NCI-H82 (cell line): ENCODE measurements at places on chromosomes 6 and 20.

- no peak for DNase-seq
These were observed 12.6 kb upstream of the ZFP64 start for GRCh38 chr20:52204136-52204535.

- DNase-seq = no peak
These were observed 496.3 kb downstream of the DHX35 start for GRCh38 chr20:39458452-39458851.

DNA sequence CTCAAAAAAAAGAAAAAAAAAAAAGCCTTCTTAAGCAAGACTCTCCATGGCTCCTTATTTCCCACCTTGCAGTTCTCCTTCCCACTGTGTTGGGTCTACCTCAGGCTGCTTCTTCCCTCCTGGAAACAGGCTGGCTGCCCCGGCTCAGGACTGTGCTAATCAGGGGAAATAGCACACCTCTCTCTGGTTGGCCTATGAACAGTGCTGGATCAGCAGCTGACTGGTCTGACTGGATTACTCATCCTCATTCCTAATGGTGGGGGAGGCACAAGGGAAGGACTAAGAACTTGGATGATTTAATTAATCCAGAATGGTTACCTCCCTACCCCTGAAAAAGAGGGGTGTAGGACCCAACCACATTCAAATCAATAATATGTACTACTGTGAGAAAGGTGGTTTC, 3.9 kb upstream of the SRSF3 start:
- peak; percentile 64 for DNase-seq

GRCh38 chr6:54193560-54193959, 82.3 kb downstream of the MLIP start:
- no peak for DNase-seq

DNA sequence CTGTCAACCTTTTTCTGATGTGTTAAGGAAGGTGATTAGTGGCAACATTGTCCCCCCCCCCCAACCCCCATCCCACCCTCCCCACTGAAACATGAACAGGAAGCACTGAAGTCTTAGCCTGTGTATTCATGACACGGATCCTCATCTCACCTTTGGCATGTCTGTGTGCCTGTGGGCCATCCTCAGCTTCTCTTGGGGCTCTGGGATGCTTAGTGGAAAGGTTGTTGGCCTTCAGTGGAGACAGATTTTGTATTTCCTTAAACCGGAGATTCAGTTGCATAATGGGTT, 93.6 kb downstream of the RREB1 start:
- no peak for DNase-seq

DNA sequence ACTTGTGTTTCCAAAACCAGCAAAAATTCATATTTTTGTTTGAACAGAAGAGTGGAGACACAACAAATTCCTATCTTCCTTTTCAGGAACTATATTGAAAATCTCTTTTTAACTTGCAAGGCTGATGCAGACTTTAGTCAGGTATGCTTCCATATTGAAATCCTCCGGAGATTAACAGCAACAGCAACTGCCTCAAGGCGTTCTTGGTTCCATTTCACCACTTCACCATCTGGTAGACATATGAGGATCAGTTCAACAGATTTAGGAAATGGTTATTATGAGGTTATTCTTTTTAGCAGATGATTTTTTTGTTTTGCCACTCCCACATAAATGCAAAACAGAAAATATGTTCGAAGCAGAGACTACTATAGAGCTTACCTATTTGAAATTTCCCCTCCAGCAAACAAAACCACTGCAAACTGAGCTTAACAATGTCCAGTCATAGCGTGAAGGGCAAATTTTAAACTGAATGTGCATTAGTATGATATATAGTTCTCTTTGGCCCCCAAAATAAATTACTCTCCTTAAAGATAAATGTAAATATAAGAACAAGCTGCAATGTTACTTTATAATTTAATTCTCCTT, 520.5 kb upstream of the ADGRB3 start:
- no peak for DNase-seq

- no peak for DNase-seq
These were observed 145.2 kb upstream of the CITED2 start for GRCh38 chr6:139519571-139520031.

- DNase-seq = no peak
These were observed 35.9 kb upstream of the B4GALT5 start for GRCh38 chr20:49749625-49750024.

- DNase-seq = no peak
These were observed 55.9 kb upstream of the UBR2 start for GRCh38 chr6:42507901-42508300.

- DNase-seq = peak; percentile 54
These were observed 43.6 kb upstream of the SLC22A23 start for GRCh38 chr6:3500262-3501014.

DNA sequence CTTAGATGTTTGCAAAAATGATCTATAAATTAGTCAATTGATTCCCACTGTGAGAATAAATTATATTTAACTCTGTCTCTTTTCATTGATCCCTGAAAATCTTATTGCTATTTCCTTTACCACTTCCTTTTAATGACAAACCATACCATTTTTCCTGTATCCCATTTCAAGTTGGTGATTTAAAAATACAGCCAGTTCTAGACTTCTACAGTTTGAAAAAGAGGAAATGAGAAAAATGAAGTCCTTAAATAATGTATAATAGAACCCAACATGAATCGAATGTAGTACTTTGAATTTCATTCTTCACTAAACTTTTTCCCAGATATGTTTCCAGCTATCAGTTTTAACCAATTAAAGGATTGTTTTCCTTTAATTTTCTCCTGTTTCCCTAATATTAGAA, 29.5 kb upstream of the SDHAF4 start:
- DNase-seq = no peak

DNA sequence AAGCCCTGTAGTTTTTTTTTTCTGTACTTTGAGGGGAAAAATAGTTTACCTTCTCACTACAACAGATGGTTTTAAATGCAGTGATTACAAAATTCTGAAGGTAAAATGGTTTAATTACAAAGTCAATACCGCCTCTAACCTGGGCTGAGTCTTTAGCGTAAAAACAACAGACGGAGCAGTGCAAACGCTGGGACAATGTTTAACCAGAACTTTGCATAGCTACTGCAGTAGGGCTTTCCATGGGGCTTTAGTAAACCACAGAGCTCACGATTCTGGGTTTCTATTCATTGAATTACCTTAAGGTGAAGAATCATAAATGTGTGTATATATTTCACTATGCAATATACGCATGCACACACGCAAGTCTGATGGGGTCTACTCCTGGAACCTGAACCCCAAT, 77.9 kb downstream of the RFX6 start:
- no peak for DNase-seq

DNA sequence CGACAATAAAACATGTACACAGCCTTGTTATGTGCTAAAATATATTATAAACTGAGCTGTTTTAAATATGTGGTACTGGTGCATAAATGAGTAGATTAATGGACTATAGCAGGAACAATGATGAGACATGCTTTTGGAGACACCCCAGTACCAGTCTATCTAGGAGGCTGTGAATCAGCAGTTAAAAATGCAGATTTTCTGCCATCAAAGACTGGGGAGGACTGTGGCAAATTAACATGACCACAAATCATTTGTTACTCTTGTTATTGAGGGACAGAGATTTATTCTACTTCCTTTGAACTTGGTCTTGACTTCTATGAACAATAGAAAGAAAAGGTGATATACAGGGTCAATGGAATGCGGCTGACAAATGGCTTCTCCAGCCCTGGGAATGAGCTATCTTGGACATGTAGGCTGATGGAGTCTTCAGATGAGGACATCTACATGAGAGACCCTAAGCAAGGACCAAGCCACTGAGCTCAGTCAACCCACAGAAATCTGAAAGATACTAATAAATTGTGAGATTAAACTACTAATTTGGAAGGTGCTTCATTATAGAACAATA, 551.7 kb upstream of the GJE1 start:
- DNase-seq = no peak

GRCh38 chr6:80566361-80566760, 459.9 kb downstream of the BCKDHB start:
- no peak for DNase-seq

GRCh38 chr6:101001012-101001411, 119.9 kb upstream of the ASCC3 start:
- DNase-seq = no peak

- DNase-seq = peak; percentile 70
These were observed 45.2 kb downstream of the DPPA5 start for GRCh38 chr6:73308712-73309534.

- DNase-seq = no peak
These were observed 79.5 kb downstream of the ERMARD start for GRCh38 chr6:169830876-169831275.

GRCh38 chr6:40997234-40997957, 41.6 kb downstream of the UNC5CL start:
- DNase-seq = no peak

DNA sequence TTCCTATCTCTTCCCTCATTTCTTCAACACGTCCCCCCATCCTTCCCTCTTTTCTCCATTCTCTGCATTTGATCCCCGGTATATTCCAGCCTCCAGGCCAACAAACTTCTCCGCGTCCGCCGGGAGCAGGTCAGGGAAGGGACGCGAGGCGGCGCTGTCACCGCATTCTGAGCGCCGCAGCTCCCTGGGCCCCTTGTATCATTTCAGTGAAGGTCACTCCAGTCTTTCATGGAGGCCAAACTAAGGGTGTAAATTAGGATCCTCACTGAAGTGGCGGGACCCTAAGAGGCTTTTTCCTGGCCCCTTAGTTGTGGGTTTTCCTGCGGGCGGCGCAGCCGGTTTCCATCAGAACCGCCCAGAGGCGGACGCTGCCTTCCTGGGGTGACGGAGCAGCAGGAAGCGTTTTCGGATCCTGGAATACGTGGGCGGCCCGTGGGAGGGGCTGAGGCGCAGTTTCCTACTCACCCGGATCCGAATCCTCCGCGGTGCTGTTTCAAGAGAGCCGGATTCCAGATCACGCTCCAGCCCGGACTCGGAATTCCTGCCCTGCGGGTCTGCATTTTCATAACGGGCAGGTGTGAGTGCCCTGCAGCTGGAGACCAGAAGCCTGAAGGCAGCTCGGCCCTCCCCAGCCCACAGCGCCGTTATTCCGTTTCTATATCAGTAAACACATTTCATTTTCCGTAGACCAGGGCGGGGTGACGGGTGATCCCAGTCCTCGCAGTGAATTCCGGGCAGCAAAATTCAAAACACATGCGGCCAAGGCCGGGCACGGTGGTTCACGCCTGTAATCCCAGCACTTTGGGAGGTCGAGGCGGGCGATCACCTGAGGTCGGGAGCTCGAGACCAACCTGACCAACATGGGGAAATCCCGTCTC, 3.6 kb upstream of the MICA start:
- DNase-seq = peak; percentile 57

DNA sequence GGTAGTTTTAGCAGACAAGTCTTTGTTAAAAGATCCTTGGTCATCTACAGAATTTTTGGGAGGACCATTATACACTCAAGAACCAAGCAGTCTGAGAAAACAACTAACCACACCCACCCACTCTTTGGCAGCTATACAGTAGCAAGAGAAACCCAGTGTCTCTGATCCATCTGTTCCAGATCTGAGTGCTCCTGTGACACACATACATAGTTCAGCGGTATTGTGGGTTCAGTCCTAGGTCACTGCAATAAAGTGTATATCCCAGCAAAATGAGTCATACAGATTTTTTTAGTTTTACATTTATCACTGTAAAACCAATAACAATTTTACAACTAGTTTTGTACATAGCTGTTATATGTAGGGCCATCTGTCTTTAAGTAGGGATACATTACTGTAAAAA, 47.4 kb upstream of the PAK5 start:
- no peak for DNase-seq

DNA sequence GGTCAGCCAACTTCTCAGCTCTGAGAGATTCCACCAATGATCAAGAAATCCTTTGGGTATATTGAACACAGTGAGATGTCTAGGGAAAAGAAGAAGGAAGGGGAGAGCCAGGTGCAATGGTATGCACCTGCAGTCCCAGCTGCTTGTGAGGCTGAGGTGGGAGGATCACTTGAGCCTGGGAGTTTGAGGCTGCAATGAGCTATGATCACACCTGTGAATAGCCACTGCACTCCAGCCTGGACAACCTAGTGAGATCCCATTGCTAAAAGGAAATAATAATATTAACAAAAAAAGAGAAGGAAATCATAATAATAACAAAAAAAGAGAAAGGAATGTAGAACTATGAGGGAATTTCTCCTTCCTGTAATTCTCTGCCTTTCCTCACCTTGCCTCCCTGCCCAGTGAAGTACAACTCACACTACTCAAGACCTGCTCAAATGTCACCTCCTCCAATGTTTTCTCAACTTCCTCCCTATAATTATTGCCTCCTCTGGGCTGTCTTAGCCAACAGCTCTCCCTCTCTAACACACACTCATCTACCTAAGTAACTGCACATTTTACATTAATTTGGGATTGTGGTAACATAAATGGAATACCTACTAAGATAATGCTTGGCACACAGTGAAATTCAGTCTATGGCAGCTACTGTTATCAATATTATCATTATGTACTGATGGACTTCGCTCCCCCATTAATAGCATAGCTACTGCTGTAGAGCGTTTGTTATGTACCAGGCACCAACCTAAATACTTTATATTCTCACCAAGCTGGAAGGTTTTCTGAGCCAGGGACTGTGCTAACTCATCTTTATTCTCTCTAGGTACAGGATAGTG, 103.6 kb downstream of the KIF13A start:
- no peak for DNase-seq

GRCh38 chr6:63305277-63305676, 14.5 kb downstream of the LGSN start:
- DNase-seq = no peak

DNA sequence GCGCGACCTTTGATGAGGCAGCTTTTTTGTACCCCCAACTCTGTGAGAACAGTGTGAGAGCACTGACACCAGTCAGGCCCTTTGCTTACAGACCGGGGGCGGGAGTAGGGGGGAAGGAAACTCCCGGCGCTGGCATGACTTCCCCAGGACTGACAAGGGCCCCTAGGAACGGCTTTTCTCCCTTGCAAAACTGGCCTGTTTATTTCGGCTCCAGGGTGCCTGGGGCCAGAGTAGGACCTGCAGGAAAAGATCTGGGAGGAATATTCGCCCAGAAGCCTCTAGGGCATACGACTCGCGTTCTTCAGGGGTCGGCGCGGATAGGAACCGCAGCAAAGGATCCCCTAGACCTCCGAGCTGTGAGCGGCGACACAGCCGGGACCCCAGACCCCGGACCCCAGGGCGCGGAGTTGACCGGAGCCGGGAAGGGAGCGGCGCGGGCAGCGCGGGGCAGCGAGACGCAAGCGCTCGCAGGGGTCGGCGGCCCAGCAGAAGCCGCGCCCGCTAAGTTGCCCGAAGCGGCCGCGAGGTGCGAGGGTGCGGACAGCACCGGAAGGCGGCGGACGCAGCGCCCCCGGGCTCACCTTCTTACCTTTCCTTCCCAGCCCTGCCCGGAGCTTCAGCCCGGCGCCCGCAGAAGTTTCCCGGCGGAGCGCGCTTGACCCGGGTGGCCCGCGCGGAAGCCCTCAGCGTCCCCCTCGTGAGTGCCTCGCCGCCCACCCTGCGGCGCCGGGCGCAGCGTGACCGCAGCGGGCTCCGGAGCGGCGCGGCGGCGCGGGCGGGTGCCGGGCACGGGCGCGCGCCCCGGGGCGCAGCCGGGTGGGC, at the start of gene POPDC3:
Gene POPDC3 (minus strand): TSS at position 771 of the 822 bp plus-strand sequence. CDS start 18,105 bp downstream, outside the sequence.
- peak; percentile 70 for DNase-seq

- no peak for DNase-seq
These were observed 33.6 kb downstream of the HM13 start for GRCh38 chr20:31547720-31548298.
